Mucosa of gallbladder (tissue), 1 donor: ENCODE measurements at places on chromosomes 3 and 15.

DNA sequence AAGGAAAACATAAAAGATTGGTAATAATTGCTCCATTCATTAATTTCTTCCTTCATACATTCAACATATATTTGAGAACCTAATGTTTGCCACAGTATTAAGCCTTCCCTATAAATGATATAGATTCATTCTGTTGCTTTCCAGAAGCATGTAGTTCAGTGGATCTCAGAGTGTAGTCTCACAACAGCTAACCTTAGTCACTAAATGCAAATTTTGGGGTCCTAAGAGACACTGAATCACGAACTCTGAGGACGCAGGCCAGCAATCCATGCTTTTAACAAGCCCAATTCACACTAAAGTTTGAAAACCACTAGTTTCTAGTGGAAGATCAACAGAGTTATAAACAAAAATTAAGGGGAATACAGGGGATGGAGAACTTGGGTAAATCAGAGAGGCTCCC, 7.2 kb upstream of the AQR start:
- DNase-seq, result no peak

- DNase-seq, result peak; percentile 50
These were observed 147.1 kb upstream of the RGMA start for GRCh38 chr15:93235926-93236780.

DNA sequence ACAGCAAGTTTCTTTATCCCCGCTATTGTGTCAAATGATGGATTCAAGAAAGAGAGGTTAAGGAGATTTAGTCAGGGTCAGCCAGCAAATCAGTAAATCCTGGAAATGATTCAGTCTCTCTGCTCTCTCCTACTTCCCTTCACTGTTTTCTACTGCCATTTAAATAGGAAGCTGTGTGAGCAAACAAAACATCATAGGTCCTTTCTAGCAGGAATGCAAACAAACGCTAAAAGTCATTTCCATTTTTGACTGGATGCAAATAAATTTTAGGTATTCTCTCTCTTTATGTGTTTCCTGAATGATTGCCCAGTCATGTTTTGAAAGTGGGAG, 299.4 kb upstream of the RORA start:
- DNase-seq, result no peak

- peak; percentile 56 for DNase-seq
These were observed 15.7 kb downstream of the BHLHE40 start for GRCh38 chr3:4994823-4995499.

DNA sequence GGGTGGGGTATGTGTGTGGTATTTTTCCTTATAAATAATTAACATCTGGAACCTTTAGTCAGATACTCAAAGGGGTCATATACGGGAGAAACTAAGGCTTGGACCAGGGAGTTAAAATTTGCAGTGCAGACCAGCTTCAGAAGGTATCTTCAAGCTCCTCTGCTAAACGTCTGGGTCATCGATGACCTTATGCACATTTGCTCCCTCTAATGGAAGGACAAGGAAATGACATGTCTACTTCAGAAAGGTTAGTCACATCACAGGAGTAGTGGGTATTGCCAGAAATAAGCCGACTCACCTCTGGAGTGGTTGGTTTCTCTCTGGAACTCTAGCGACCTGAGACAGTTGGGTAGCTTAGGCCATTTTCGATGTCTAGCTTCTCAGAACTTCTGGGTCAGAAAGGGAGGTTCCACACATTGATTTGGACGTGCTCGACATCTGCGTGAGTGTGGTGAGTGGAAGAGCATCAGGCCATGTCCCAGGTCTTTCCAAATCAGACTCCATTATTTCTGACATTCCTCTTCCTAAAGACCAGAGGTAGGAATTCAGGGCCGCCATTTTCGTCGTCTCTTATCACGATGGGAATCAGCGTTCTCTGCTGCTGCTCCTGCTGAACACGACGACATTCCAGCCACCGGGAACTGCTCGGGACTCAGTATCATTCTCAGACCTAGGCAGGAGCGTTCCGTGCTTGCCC, 31.8 kb upstream of the RASA2 start:
- no peak for DNase-seq

GRCh38 chr3:56747150-56747549, 54.6 kb downstream of the ARHGEF3 start:
- DNase-seq, result no peak

DNA sequence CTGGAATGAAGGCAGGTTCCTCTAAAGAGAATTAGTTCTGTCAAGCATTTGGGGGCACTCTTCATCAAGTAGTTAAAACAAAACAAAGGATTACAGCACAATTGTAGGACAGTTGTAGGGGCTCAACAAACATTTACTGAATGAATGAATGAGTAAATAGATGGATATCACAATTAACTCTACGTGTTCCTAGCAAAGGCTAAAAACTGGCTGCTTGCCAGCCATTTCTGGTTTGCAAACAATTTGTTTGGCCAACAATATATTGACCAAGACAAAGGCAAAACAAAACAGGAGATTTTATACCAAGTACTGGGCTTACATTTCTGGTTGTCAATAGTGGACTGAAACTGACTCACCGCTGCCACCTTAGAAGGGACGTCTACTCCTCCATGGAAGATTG, 116.8 kb downstream of the ZNF280D start:
- no peak for DNase-seq

DNA sequence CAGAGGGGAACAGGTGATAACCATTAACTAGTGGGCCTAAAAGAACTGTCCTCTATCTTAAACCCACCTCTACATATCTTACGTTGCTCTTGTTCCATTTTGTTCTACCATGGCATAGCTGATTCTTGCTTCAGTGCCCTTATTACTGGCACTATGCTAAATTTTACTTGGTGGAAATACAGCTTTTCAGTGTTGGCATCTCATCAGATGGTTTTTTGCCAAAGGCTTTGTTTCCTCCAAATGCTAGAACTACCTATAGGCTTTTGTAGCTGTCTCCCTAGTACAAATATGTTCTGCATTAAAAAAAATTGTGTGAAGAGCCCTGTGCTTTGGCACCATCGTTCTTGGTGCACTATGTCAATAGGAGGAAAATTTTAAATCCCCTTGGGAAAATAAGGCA, 145.0 kb upstream of the ZBTB20 start:
- no peak for DNase-seq
